ENCODE measurements at places on chromosomes 2 and 18.
A peak's percentile ranks its signal among the peaks of the same experiment; 100 is the strongest.

- DNase-seq: no peak
These were observed 111.4 kb downstream of the COPS8 start for GRCh38 chr2:237196866-237197618.

- DNase-seq: no peak
These were observed 126.6 kb upstream of the RMDN2 start for GRCh38 chr2:37798315-37799005.

GRCh38 chr2:200373973-200374416 is 67.5 kb downstream of the SPATS2L start:
- peak; percentile 25 for DNase-seq

GRCh38 chr2:233241803-233242202 is 9.7 kb upstream of the ATG16L1 start:
- no peak for DNase-seq

- no peak for DNase-seq
These were observed 76.2 kb upstream of the MFF start for GRCh38 chr2:227248876-227249275.

GRCh38 chr2:46010925-46011490 is 286.2 kb upstream of the EPAS1 start:
- no peak for DNase-seq

GRCh38 chr2:118045286-118045685 is 31.4 kb upstream of the CCDC93 start:
- no peak for DNase-seq

DNA sequence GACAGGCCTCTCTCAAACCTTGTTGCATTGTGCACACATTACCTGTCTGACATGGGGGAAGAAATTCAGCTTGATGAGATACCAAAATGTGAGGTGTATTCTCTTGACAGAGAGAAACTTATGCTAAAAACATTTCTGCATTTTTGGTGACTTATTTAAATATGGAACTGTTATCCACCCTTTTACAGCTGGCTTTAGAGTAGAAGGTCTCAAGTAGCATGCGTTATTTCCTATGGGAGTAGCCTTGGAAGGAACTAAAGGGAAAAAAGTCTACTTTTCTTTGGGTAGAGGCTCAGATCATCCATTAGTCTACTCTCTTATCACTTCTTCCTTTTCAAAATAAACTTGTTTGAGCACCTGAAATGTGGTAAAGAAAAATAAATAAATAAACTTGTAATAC is 56.5 kb upstream of the TWSG1 start:
- DNase-seq: no peak

DNA sequence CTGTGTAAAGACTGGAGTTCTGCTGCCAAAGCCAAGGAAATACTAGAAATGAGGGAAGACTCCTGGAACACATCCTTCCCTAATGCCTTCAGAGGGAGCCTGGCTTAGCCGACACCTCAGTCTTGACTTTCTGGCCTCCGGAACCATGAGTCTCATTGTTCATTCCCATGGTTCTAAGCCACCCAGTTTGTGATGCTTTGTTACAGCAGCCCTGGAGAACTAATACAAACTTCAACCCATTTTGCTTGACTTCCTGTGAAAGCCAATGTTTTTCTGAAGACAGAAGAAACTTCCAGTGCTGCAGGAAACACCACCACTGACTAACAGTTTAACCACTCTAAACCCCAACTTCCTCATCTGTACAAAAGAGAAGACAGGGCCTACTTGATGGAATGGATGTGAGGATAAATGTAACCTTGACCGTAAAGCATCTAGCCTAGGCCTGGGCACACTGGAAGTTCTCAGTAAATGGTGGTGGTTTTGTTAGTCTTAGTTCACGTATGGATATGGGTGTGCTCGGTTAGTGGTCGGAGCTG is 85.9 kb upstream of the RFX8 start:
- DNase-seq: no peak

DNA sequence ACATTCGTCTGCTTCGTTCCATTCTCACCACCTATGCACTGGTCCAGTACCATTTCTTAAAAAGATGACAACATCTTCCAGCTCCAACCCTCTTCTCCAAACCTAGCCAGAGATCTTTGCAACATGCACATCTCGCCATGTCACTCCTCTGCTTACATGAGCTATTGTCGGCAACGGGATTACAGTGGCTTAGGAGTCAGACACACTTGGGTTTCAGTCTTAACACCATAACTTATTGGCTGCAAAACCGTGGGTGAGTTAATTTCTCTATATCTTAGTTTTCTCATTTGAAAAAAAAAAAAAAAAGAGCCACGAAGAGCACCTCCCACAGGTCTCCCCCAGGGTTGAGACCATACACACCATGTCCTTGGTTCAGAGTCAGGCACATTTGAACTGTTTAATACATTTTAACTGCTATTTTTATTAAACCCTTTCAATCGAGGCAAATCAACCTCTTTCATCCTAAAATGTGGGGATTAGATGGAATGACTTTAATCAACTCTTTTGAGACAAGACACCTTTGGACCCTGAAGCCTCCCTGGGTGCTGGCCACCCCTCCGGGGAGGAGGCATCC is 889 bp downstream of the ANKRD29 start:
- DNase-seq: no peak

GRCh38 chr18:57004366-57005121 is 142.3 kb upstream of the BOD1L2 start:
- no peak for DNase-seq

DNA sequence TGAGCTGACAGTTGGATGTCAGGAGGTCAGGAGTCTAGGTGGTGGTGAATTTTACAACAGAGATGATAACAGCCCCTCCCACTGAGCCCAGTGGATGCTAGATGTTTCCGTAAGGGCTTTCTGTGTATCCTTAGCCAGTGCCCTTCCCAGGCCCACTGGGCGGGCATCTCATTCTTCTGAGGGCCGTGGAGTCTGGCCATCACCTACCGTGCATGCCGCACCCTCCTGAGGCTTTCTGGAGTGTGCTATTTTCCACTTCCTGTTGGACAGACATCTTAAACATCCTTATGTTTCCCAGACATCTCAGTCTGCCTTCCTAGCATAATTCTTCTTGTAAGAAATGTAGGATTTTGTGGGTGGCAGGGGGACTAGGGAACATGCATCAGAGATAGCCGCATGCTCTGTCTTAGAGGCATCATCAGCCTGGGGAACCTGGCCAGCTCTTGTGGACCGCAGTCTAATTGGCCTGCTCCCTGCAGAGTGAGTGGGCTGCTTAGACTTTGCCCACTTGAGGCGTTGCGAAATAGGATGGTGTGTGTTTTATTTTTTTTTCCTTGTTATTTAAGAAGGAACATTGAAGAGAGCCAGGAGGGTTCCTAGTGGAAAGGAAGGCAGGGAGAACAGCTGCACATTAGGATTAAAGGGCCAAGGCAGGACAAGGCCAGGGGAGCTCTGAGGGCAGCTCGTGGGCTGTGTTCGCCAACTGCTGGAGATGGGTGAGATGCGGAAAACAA is 135.8 kb downstream of the SH3RF3 start:
- DNase-seq: no peak

- no peak for DNase-seq
These were observed 111.7 kb downstream of the ACVR1 start for GRCh38 chr2:157764386-157764785.

DNA sequence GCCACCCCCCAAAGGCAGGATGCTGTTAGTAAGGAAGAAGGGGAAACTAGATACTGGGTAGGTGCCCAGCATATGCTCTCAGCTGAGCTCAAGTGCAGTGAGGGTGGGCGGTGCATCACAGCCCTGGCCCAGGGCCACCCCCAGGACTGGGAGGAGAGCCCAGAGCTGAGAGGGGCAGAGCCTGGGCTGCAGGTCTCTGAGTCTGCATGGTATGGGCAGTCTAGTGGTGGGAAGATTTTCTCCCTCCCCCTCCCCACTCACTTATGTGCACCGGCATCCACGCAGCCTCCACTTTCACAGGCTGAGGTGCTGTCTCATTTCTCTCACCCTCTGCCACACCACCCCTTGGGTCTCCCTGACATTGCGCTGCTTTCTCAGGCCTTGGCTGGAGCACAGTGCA is 48.5 kb upstream of the CAB39 start:
- peak; percentile 35 for DNase-seq

GRCh38 chr2:140481136-140481535 is 1649.7 kb downstream of the LRP1B start:
- DNase-seq: no peak

- no peak for DNase-seq
These were observed 17.9 kb upstream of the TMEM214 start for GRCh38 chr2:27014771-27015433.

DNA sequence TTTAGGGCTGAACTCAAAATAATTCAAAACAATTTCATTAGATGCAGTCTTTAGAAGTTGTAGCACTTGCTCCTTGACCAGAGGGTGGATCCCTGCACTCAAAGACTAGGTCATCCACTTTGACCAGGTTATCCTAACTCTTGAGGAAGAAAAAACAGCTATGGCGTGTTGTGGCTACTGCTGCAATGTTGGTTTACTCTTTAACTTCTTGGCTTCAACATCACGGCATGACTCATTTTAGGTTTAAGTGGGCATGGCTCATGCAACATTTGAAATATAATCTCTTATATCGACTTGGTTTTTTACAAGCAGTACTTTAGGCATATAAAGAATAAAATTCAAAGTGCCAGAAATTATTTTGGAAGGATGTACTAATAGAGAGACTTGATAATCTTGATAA is 35.4 kb downstream of the ANKRD29 start:
- DNase-seq: no peak

DNA sequence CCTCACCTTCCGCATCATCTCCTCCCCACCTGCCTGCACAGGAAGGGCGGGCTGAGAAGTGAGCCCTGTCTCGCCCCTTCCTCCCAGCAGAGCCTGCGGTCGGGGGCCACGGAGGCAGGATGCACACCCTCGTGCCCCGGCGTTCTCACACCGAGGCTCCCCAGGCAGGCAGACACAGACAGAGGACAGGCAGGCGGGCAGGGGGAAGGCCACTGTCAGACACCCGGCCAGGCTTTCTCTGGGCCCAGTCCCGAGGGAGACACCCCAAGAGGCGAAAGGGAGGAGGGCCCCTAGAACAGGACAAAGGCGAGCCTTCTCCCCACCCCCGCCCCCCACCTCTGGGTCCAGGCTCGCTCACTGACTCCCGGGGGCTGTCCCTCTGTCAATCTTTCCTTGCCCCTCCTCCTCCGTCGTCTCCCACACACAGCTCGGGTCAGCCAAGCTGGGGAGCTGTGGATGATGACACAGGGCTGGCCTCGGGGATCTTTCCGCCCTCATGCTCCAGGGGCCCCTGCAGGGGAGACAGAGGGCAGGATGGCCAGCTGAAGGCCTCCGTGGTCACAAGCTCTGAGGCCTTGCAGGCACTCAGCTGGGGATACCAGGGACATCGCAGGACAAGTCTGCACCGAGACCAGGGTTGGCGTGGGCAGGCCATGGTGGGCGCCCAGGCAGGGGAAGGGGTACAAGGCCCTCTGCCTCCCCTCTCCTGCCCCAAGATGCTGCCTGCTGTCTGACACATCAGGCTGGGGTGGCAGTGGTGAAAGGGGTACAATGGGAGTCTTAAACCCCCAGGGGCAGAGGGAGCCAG is 24.9 kb downstream of the BIN1 start:
- DNase-seq: peak; percentile 73

DNA sequence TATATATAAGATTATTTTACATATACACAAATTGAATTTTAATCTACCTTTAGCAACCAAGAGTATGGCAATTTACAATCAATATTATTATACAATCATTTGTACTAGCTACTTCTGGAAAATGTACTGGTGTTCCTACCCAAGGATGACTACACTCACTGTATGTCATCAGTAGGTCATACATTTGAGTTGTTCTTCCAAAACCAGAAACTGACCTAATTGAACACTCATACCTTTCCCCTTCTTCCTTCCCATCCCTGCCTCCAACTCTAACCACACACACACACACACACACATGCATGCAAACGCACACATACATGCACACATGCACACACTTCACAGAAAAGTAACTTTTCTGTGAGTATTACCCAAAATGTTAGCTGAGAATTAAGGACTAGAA is 8.2 kb upstream of the ERCC3 start:
- DNase-seq: no peak

DNA sequence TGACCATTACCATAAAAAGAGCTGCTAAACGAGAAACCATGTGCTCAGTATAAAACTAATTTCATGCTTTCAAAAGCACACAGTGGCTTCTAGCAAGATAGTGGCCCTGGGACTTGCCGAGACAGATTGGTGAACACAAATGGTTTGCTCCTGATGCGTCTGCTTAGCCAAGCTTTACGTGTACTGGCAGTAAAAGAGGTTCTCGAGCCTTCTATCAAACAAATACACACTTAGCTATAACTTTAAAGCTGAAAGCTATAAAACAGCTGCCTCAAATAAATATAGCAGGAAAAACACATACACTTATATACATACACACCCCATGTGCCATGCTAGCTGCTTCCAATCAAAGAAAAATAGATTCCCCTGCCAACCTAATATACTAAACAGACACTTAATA is 117.0 kb downstream of the ZNF385B start:
- DNase-seq: no peak

GRCh38 chr2:182894174-182894573 is 27.7 kb upstream of the FRZB start:
- DNase-seq: no peak

- no peak for DNase-seq
These were observed at the start of gene AGAP1 for GRCh38 chr2:235493775-235494715. TSS of gene AGAP1 (plus strand) at chr2:235494043.
